Stimulated activated CD4-positive, alpha-beta T cell treated with anti-CD3 and anti-CD28 coated beads, Interleukin-4, amount 100 ng/mL, for 1 hour (primary cell): ENCODE measurements at places on chromosomes 11 and 22.

DNA sequence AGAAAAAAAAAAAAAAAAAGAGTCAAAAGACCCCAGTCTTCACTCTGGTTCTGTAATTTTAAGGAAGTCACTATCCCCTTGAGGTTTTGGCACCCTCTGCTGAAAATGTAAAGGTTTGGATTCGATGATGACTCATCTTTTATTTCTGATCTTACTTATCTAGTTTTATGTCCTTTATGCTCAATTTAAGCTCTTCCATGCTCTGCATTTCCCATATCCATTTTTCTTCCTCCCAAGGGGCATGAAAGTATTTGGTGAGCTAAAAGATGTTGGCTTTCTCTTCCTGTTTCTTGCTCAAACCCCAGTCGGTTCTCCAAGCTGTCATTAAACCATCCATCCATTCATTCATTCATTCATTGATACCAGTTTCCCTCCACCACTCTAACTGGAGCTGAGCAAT, 61.0 kb upstream of the CDON start:
- DNase-seq, result no peak

GRCh38 chr11:121929581-121929980, 186.4 kb downstream of the BLID start:
- no peak for DNase-seq

DNA sequence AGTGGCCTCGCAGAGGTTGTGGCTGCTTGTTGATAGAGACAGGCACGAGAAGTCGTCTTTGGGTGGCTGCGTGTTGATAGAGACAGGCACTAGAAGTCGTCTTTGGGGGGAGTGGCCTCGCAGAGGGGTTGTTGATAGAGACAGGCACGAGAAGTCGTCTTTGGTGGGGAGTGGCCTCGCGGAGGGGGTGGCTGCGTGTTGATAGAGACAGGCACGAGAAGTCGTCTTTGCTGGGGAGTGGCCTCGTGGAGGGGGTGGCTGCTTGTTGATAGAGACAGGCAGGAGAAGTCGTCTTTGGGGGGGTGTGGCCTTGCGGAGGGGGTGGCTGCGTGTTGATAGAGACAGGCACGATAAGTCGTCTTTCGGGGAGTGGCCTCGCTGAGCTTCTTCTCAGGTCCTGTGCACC, 328.8 kb downstream of the TBC1D22A start:
- DNase-seq, result no peak

DNA sequence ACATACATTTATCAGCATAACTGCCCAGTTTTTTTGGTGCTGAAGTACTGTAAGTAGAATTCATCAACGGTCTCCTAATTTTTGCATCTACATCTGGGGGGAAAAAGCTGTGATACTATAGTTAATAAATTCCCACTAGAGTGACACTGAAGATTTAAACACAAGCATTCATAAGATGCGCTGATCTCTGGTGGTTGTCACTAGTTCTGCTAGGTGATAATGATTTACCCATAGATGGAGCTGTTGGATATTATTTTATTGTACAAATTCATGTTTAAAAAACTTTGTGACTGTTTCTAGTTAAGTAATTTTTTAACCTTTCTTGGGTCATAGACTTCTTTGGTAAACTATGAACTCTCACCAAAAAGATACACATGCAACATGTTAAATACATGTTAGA, 106.6 kb downstream of the EMSY start:
- no peak for DNase-seq

GRCh38 chr22:24965822-24966626, 13.5 kb downstream of the KIAA1671 start:
- DNase-seq, result no peak

DNA sequence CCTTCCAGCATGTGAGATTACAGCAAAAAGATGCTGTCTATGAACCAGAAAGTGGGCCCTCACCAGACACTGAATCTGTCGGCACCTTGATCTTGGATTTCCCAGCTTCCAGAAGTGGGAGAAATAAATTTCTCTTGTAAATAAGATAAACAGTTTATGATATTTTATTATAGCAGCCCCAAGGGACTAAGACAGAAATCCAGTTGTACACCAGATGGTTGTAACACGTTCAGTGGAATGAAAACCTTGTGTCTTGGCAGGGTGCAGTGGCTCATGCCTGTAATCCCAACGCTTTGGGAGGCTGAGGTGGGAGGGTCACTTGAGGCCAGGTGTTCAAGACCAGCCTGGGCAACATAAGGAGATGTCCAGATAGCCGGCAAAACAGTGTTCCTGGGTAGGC, 61.8 kb downstream of the MCHR1 start:
- DNase-seq, result no peak
